ENCODE measurements at places on chromosomes 13 and 19.

- DNase-seq, result no peak
Measured at GRCh38 chr13:76882431-76882830, 3.8 kb downstream of the KCTD12 start.

- DNase-seq, result no peak
Measured at GRCh38 chr13:30481241-30481760, 15.6 kb upstream of the HMGB1 start.

DNA sequence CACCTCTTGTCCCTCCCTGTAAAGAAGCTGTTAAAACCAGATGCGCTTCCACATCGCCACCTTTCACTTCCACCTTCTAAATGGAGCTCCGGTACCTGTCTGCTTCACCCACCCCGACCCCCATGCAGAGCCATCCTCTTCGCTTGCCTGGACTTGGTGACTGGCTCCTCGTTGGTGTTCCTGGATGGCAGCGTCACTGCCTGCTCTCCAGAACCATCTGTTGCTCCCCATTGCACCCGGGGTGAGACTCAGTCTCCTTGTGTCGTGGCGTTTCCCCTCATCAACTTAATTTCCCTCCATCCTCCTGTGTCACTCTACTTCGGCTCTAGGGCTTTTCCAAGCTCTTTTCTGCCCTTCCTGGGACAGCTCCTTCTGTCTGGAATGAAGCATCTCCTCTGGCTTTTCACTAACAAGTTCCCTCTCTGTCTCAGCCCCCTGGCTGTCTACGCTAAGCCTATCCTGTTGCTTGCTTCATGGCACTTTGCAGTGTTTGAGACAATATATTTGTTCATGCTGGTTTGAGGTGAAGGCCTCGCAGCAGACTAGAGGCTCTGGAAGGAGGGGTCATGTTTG lies 10.3 kb downstream of the CEBPG start:
- DNase-seq, result no peak

DNA sequence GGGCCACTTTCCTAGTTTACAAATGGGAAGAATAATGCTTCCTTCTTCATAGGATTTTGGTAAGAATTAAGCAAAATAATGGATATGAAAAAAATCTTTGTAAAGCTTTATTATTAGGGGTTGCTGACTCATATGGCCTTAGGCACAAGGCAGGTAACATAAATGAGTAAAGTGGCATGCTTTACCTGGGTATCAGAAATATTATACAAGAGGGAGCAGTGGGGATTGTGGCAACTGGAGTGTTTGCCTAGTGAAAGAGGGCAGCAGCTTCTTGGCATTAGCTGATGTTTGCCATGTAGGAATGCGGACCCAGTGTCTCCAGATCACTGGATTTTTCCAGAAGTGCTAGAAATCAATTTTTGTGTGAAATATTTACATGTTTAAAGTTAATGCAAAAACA lies 19.5 kb downstream of the WDFY2 start:
- no peak for DNase-seq

DNA sequence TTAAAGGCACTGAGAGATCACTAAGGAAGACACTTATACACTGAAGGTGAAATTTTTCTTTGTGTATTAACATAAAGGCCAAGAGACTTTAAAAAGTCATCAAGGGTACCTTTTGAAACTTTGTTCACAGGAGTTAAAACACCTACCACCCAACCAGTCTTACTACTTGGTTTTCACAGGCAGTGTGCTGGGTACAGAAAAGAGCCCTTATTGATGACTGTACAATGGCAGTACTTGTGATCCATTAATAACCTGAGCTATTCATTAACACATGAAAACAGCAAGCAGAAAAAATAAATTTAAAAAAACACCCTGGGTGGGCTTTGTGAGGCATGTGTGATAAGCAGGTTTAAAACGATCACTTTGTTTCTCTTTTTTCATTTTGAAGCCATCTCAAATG lies 148.9 kb downstream of the TBC1D4 start:
- DNase-seq, result no peak

- DNase-seq, result no peak
Measured at GRCh38 chr13:34765446-34766180, 176.5 kb upstream of the NBEA start.

DNA sequence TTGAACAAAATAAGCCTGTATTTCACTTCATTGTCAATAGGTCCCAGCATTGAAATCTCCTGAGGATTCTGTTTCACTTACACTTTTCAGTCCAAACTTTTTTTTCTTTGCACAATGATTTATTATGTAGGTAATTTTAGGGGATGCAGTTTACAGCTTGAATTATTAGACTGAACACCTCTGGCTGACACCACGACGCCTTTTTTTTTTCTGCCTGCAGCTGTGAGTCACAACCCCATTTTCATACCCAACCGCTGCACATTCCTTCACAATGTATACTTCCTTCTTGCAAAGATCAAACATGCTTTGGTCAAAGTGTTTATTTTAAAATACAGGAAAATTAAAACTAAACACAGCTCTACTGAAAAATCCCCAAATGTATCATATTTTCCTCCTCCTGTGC lies 11.4 kb downstream of the ZIC2 start:
- DNase-seq, result no peak

GRCh38 chr13:28597641-28598040 lies 61.3 kb upstream of the POMP start:
- DNase-seq, result no peak

DNA sequence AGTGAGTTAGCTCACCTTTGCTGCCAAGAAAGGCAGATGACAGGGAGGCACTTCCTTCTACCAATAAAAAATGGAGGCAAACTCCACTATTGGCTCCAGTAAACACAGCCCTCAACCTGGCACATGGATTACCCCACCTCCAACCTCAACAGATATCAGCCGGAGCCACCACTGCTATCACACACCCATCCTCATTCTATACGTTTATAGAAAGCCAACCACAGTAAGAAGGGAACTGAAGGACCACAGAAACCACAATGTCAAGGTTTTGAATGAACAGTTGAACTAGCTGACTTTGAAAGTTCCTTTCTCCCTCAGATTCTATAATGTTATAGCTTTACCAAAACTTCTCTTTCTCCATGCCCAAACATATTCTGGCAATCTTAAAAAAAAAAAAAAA lies 526.2 kb downstream of the UQCRFS1 start:
- no peak for DNase-seq

DNA sequence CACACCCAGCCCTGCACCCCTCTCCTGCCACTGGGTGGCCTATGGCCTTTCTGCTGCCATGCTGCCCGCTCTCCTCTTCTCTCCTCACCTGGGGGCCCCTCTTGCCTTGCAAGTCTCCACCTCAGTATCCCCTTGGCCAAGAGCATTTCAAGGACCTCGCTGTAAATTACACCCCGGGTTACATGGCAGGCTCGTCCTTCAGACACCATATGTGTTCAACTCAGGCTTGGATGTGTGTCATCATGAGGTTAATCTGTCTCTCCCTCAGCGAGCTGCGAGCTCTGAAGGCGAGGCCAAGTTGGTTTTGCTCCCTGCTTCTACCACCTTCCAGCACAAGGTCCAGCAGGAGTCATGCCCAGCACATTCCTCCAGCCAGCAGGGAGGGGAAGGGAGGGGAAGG lies 74.8 kb upstream of the TM9SF2 start:
- DNase-seq, result no peak

DNA sequence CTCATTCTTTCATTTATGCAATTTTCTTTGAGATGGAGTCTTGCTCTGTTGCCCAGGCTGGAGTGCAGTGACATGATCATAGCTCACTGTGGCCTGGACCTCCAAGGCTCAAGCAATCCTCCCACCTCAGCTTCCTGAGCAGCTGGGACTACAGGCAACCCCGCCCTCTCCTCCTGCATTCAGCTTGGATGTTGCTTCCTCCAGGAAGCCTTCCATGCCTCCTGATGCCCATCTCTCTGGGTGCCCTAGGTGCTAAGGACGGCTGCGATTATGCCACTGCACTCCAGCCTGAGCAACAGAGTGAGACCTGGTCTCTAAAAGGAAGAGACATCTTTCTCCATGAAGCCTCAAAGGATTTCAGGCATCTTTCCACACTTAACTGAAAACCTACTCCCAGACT lies 161.8 kb downstream of the PTPRS start:
- DNase-seq, result no peak

DNA sequence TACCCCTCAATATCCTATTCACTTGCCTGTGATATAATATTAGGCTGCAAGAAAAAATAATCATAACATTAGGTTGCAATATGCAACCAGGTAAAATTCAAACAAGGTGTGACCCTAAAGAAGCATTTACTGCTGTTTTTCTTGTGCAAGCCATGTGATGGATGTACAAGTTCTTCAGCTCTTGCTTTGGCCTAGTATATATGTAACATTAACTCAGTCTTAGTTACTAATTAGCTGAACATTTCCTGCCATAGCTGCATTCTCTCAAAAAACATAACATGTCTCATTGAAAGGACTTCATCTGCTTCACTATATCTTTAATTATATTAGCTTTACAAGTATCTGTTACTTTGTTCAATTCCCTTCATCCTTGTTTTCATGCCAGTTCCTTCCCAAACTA lies 406.8 kb upstream of the HTR2A start:
- no peak for DNase-seq

DNA sequence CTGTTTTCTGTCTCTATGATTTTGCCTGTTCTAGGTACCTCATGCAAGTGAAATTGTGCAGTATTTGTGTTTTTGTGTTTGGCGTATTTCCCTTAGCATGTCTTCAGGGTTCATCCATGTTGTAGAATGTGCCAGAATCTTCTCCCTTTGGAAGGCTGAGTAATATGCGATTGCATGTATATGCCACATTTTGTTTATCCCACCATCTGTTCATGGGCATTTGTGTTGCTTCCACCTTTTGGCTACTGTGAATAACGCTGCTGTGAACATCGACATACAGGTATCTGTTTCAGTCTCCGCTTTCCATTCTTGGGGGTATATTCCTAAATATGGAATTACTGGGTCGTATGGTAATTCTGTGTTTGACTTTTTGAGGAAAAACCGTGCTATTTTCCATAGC lies 190.0 kb downstream of the ATP8A2 start:
- DNase-seq, result no peak

DNA sequence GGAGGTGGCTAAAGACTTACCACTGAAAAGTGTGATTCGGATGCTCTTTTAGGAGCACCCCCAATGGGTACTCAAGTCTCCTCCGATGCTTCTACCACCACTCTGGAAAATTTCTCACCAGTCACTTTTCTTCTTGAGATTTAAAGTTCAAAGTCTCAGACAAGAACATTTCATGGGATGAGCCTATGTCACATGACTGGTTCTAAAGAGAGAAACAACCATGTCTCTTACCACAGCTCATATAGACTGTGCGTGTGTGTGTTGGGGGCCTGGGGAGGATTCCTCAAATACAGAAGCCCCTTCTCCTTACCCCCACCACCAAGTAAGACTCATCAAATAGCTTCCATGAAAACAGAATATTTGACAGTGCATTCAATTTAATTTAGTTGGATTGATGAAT lies 181.7 kb upstream of the MIR17HG start:
- no peak for DNase-seq

DNA sequence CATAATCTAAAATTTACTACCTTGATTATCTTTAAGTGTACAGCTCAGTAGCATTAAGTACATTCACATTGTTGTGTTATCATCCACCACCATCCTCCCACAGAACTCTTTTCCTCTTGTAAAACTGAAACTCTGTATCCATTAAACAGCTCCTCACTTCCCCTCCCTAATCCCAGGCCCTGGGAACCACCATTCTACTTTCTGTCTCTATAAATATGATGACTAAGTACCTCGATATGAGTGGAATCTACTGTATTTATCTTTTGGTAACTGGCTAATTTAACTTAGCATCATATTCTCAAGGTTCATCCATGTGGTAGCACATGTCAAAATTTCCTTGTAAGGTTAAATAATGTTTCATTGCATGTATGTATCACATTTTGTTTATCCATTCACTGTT lies 49.0 kb upstream of the POMP start:
- no peak for DNase-seq

DNA sequence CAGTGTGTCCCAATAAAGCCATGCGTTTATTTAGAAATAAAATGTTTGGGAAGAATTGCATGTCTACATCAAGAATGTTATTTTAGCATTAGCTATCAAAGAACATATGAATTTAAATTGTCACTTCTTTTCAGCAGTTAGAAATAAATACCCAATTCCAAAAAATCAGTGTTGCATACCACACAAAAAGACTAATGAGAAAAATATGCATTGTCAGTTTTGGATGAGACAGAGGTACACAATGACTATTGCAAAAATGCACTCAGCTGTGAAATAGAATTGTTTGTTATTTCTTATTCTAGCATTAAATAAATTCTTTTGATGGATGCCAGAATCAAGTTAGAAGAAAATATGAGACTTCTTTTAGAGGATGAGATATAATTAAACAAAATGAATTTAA lies 833.9 kb downstream of the SLITRK1 start:
- no peak for DNase-seq

- DNase-seq, result peak; percentile 94
Measured at GRCh38 chr19:50724522-50725217, 1.5 kb downstream of the CLEC11A start.

- DNase-seq, result no peak
Measured at GRCh38 chr19:39410017-39410830, 2.2 kb upstream of the PLEKHG2 start.

DNA sequence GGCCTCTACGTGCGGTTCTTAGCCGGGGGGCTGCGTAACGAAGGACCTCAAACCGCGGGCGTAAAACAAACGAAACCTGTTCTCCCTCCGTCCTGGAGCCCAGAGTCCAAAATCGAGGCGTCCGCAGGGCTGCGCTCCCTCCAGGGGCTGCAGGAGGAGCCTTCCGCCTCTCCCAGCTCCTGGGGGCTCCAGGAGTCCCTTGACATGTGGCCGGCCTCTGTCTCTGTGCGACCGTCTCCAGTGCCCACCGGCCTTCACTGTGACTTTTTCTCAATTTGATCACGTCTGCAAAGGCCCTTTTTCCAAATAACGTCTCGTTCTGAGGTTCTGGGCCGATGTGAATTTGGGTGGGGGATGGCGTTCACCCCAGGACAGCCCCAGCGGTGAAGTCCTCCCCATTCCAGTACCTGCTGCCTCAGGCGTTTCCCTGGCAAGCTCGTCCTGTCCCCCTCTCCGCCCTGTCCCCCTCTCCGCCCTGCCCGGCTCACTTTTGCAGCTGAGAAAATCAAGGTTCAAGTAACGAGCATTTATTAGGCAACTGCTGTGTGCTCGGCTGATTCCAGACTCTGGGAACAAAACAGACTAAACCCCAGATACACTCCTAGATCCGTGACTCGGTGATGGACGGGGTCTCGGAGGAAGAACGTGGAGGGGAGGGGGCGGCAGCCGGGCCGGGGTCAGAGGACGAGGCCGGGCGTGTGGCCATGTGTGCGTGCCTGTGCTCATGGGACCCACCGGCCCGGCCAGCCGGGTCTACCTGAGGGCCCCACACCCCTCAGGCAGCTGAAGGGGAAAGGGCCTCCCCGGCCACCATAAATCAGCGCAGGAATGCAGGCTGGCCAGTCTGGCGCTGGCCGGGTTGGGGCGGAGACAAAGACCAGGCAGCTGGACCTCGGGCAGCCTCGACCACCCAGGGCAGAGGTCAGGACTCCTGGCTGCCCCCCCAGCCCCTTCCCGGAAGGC lies 28.1 kb upstream of the WDR18 start:
- DNase-seq, result no peak

DNA sequence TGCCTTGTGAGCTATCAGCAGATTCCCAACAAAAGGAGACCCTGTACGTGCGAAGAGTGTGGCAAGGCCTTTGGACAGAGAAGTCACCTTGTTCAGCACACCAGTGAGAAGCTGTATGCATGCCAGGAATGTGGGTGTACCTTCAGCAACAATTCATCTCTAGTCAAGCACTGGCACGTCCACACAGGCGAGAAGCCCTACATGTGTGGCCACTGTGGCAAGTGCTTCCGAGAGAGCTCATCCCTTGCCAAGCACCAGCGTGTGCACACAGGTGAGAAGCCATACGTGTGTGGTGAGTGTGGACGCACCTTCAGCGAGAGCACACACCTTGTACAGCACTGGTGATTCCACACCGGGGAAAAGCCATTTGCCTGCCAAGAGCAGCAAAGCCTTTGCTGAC lies 7.6 kb upstream of the ZSCAN22 start:
- DNase-seq, result no peak

GRCh38 chr13:59205501-59205900 lies 958.2 kb downstream of the DIAPH3 start:
- DNase-seq, result no peak

All from GOT3 (cell line).